NCI-H82 (cell line): ENCODE measurements at places on chromosomes 1 and 21.

DNA sequence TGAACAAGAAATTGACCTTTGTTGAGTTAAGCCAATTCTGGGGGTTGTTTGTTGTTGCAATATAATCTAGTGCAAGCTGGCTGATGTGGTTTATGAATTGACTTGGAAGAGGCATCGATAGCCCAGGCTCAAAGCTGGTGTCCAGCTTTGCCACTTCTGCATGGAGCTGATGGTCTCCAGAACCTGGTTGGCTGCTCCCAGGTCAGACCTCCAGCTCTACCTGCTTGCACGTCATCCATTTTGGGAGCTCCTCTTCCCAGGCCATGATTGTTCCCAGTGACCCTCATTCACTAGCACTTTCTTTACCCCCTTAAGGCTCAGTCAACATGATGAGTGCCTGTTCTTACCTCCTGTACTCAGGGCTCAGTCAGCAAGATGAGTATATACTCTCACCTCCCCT lies 5.8 kb upstream of the AJAP1 start:
- DNase-seq, result no peak

GRCh38 chr21:44933199-44933917 lies 6.5 kb upstream of the SLX9 start:
- DNase-seq, result no peak

DNA sequence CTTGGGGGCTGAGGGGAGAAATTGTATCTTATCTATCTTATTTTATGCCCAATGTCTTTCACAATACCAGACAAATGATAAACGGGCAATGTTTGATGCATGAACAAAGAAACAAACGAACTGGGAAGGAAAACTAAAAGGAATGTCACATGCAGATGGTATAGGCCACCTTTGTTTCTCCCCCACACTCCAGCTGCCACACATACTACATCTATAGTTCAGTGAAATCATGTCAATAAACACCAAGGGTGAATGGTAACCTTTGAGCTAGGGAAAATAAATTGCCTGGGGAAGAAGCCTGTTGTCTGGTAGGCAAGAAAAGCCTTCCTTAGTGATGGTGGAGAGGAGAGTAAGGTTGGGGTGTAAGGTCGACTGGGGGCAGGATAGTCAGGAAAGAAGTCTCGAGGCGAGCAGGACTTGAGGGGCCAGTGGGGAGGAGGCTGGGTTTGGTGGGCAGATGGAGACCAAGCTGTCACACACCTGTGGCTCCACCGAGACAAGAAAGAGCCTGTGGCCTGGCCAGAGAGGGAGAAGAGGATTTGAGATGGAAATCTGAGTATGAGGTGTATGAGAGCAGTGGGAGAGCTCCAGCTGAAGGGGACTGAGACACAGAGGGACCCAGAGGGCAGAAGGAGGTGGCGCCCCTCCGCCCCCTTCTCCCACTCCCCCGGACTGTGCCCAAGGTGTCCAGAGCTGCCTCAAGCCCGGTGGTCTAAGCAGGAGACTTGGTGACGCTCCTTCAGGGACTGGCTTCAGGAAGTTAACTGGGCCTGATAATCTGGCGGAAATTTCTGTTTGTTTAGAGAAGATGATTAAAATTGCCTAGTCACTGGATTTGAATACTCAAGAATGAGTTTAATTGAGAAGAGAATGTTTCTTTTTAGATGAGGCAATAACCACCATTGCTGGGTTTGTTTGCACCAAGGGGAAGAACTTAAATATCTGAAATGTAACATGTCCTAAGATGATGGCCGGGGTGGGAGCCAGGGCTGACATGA lies 37.3 kb downstream of the ATF3 start:
- no peak for DNase-seq

DNA sequence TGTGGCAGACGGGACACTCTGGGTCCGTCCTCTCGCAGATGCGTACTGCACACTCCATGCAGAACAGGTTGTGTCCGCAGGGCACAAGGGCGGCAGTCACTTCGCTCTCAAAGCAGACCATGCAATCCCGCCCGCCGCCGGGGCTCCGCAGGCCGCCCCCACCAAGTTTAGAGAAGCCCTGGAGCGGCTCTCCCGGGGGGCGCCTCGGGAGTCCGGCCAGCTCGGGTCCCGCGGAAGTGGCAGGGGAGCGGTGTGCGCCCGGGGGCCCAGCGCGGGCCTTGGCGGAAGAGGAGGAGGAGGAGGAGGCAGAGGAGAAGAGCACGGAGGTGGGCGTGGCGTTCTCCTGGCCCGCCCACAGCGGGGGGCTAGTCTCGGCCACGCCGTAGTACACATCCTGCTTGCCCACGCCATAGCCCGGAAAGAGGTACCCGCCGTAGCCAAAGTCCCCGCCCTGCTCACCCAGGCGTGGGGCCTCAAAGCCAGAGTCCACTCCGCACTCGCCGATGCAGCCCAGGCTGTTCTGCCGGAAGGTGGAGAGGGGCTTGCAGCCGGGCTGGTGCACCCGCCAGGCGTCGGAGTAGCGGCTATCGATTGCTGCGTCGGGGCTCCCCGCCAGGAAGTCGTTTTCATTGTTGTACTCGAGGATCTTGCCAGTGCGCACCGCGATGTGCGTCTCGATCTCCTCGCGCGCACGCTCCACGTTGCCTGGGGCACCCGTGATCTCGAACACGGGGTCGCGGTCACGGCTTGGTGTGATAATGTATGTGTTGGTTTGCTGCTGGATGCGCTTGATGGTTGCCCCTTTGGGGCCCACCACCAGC lies 5.4 kb downstream of the MEX3A start:
- DNase-seq, result no peak

DNA sequence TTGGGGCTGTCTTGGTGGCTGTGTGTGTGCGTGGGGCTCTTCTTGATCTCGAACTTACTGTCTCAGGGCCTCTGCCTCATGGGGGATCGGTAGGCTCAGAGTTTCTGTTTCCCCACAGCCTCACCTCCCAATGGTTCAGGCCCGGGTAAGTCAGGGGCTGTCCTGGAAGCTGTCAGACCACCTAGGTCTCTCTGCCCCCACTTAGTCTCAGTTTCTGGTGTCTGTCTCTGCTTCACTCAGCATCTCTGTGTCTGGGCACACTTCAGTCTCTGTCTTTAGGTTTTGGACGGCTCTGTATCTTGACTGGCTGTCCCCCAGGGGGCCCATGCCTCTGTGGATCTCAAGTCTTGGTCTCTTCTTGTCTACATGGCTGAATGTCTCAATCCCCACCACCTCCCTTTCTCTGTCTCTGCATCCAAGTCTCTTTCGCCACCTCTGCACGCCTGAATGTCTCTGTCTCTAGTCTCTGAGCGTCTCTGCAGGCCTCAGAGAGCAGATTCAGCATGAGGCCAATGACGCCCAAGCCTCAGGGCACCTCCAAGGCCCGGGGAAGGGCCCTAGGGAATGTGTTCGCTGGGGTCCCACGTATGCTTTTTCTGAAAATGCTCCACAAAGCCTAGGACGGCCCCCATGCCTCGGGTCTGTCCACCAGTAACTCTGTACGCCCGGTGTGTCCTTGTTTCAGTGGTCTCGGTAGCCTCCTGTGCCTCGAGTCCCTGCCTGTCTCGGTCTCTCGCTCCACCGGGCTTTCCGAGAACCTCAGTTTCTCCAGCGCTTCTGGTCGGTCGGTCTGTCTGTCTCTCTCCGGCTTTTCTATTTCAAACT lies 818 bp downstream of the FHL3 start:
- peak; percentile 54 for DNase-seq

- peak; percentile 97 for DNase-seq
Measured at GRCh38 chr1:112790920-112791722, 76.0 kb upstream of the PPM1J start.

- DNase-seq, result peak; percentile 33
Measured at GRCh38 chr1:217614200-217614712, 16.6 kb downstream of the GPATCH2 start.

GRCh38 chr1:1086911-1087341 lies 12.8 kb upstream of the RNF223 start:
- no peak for DNase-seq

- DNase-seq, result no peak
Measured at GRCh38 chr1:16605213-16605525, 8.2 kb downstream of the NBPF1 start.

GRCh38 chr1:2804628-2805351 lies 3.3 kb upstream of the TTC34 start:
- no peak for DNase-seq

DNA sequence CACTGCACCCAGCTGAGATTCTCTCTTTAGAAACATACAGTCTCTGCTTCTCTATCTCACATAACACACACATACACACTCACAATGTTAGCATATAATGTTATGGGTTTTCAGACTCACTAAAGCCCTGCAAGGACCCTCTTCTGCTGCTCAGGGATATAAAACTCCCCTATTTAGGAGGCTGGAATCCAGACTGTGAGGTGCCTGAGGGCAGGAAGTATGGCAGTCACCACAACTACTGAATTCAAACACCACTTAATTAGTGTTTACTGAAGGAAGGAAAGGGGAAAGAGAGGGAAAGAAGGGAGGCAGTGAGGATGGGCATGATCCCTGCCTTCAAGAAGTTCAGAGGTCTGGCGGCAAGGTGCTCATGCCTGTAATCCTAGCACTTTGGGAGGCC lies 7.8 kb upstream of the CDK18 start:
- no peak for DNase-seq

DNA sequence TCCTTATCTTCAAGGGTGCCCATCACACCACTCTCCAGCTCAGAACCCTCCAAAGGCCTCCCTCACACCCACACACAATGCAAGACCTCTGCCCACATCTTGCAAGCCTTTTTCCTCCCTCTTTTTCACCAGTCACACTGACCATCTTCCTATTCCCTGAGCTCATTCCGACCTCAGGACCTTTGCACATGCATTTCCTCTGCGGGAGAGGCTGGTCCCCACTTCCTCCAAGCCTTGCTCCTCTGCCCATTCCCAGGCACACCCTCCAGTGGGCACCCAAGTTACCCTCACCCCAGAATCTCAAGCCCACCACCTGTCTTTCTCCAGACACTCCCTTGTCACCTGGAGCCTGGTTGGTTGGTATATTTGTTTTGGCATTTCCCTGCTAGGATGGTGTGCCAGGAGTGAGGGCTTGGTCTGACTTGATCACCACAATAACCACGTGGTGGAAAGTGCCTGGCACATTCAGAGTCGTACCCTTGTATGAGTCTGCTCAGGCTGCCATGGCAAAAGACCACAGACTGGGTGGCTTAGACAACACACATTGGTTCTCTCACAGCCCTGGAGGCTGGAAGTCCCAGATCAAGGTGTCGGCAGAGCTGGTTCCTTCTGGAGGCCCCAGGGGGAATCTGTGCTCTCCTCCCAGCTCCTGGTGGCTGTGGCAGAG lies 13.2 kb downstream of the MX2 start:
- DNase-seq, result no peak

- DNase-seq, result no peak
Measured at GRCh38 chr1:236242568-236242967, 39.2 kb downstream of the ERO1B start.

DNA sequence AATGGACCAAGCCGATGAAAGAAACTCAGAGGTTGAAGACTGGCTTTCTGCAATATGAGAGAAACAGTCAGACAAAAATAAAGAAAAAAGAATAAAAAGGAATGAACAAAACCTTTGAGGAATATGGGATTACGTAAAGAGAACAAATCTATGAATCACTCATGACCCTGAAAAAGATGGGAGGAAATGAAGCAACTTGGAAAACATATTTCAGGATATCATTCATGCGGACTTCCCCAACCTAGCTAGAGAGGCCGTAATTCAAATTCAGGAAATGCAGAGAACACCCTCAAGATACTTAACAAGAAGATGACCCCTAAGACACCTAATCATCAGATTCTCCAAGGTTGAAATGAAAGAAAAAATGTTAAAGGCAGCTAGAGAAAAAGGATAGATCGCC lies 705.3 kb upstream of the CHRM3 start:
- no peak for DNase-seq

DNA sequence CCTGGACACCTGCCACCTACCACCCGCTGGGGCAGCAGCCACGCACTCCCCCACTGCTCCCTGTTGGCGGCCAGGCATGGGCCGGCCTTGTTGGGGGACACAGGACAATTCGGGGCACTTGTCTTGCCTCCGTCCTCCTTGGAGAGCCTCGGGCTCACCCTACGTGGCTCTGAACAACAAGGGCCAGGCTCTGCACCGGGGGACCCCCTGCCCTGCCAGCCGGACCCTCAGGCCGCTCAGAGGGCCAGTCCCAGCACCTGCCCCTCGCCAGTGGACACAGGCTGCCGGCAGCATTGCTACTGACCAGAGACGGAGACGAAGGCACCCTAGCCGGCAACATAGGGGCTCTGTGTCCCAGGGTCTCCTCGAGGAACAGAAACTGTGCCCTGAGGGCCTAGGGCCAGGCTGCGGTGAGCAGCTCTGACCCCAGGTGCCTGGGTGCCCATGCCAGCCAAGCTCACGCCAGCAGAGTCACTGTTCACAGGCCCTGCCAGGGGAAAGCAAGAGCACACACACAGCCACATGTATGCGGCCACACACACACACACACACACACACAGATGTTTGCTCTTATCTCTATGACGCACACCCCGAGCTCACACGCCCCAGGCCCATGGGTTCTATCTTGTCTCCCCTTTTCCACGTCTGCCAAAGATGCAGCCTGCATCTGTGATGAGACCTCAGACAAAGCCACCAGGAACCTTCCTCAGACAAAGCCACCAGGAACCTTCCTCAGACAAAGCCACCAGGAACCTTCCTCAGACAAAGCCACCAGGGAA lies 45.9 kb downstream of the MORN1 start:
- DNase-seq, result no peak

GRCh38 chr1:13730291-13730690 lies 30.3 kb downstream of the PRDM2 start:
- DNase-seq, result no peak

DNA sequence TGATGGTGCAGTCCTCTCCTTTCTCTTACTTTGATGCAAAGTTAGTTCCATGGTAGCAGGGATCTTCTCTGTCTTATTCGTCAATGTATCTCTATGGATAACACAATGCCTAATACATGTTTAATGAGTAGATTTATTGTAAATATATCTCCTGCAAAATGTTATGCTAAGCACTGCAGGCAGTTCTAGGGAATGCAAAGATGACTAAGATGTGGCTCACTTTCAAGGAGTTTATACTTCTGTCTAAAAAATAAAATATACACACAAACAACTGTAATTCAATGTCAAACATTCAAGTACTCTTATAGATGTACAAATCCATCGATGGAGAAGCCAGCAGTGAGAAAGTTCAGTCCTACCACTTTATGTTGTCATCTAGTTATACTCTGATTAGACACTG lies 194.3 kb downstream of the KCTD3 start:
- DNase-seq, result no peak

DNA sequence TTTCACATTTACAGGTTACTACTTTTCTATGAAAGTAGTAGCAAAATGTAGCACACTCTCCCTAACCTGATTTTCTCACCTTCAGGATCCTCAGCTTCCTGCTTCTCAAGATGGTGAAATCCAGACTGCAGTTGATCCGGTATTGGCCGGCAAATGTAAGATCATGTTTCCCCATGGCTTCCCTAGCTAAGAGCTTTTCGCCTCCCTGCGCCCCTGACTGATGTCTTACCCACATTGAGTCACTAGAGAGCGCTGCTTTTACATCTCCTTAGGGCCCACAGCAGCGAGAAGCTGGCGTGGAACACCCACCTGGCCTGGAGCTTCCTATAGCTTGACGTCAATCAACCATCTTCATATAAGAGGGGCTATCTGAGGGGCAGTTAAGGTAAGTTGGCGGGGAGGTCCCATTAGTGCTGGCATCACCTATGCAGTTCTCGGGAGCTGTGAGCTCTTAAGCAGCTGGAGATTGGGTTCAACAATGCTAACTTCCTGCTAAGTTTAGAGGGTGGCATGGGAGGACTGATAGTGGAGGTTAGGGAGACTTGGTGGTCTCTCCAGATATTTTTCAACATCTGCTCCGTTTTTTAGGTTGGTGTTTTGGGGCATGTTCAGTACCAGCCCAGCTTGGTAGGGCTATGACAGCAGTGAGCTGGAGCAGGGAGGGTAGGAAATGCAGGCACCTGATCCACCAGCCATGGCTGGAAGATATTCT lies 5.5 kb downstream of the PTPN7 start:
- peak; percentile 90 for DNase-seq

GRCh38 chr1:241167121-241167630 lies 189.8 kb downstream of the RGS7 start:
- no peak for DNase-seq
